ENCODE measurements at places on chromosomes 12 and 14.

- no peak for DNase-seq
Measured at GRCh38 chr12:73225941-73226340, 953.8 kb downstream of the TRHDE start.

- no peak for DNase-seq
Measured at GRCh38 chr12:68435816-68436215, 103.7 kb upstream of the MDM1 start.

DNA sequence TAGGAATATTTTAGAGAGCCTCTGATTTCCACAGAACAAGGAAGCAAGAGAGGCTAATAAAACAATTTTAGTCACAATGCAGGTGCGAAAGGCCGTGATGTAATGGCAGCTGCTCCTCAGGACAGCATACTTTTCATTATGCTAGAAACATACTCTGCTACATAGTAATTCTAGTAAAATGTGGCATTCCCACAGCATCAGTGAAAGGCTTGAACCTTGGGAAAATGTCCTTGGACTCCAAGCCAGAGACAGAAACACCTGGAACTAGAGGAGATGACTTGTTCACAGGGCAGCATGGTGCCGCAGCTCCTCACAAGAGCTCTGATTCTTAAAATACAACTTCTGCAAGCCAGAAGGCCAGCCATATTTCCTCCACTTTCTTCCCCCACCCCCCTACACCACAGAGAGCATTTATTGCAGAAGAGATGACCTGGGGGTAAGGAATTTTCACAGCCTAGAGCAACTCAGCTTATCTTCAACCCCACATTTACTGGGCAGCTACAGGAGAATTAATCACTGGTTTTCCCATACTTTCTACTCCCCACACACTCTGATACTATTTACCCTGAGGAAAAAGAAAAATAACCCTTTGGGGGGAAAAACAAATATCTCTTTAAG is 15.8 kb downstream of the ABCC9 start:
- DNase-seq = no peak

DNA sequence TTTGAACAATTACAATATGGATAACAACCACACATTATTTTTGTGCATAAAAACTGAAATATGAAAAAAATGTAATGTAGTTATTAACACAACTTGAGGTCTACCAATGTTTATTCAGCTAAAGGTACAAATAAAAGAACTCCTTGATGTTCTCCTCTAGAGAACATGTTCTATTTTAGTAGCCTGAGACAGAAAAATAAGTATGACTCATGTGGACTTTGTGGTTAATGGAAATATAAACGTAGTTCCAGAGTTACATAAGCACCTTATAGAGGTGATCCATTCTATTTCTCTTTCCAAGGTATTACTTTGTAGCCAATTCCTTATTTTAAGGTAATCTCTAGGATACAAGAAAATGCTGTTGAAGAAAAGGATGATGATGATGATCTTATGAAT is 25.7 kb downstream of the ALKBH1 start:
- no peak for DNase-seq

DNA sequence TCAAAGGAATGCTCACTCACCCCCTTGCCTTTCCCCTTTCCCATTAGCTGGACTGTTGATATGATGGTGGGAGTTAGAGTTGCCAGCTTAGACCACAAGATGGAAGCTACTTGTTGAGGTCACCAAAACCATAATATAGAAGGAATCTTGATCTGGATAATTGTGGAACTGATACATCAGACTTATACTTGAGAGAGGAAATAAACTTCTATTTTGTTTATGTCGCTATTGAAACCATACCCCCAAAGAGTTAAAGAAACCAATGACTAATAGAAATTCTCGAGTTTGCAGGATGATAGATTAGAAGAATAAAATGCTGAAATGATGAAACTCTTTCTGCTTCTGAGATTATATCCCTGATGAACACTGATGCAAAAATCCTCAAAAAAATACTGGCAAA is 37.9 kb downstream of the TDG start:
- no peak for DNase-seq
